LHCN-M2 (cell line): ENCODE measurements at places on chromosomes 7 and 10. TPM values are rescaled to one million over a fixed set of nuclear protein-coding genes. Genes with fewer than 3 reads are reported as not detected.

- DNase-seq = no peak
These were observed 3.4 kb upstream of the ADCY1 start for GRCh38 chr7:45570797-45571196.

DNA sequence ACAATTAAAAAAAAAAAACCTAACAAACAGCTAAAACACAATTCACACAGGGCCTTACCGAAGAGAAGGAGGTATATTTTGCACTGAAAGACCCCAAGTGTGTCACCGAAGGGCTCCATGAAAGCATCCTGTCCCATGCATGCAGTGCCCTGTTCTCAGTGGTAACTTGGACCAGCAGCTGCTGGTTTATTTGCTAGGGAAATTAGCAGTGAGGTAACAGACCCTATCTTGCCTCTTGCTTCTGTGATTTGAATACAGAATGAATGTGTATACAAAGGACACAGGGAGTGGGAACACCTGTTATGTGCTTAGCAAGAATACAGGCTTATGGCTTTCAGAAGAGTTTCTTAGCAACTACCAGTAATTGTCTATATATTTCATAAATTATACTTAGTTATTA, at the start of gene HEPACAM2:
HEPACAM2 (minus strand) TSS at position 160 of the 400 bp plus-strand sequence.
- no peak for DNase-seq

GRCh38 chr7:5622286-5622685, 159.2 kb downstream of the RNF216 start:
- no peak for DNase-seq

GRCh38 chr7:140267381-140268226, 90.8 kb upstream of the KDM7A start:
- DNase-seq = no peak

GRCh38 chr7:17298102-17298839, at the start of gene AHR:
AHR (plus strand) TSS chr7:17298652; CDS start chr7:17299265, 613 bp downstream.
- peak; percentile 95 for DNase-seq

LIPM gene
- total RNA-seq = not detected in 2 replicates

CD36 gene
- 5.4 and 7.9 TPM in 2 replicates for total RNA-seq
